Liver (tissue), 10 donors: ENCODE measurements at places on chromosomes 4 and X.

DNA sequence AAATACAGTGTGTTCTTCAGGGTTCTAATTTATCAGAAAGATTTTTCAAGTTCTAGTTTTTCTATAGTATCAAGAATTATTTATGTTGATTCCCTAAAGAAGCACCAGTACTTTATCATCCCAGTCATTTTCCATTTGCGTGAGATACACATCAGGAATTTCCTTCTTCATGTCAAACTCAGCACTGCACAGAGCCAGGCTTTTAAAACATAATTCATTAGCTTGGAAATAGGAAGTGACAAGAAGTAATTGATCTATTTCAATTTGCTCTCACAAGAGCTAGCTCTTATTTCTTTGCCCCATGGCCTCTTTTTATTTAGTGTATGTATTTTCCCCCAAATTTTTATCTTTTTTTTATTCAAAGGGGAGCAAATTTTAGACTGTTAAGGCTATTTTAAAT, 13.0 kb upstream of the SLC10A4 start:
- DNase-seq: no peak

- DNase-seq: no peak
Observed at GRCh38 chr4:153838564-153838963, 49.7 kb upstream of the SFRP2 start.

GRCh38 chr4:166798126-166798525, 436.2 kb downstream of the SPOCK3 start:
- DNase-seq: no peak

DNA sequence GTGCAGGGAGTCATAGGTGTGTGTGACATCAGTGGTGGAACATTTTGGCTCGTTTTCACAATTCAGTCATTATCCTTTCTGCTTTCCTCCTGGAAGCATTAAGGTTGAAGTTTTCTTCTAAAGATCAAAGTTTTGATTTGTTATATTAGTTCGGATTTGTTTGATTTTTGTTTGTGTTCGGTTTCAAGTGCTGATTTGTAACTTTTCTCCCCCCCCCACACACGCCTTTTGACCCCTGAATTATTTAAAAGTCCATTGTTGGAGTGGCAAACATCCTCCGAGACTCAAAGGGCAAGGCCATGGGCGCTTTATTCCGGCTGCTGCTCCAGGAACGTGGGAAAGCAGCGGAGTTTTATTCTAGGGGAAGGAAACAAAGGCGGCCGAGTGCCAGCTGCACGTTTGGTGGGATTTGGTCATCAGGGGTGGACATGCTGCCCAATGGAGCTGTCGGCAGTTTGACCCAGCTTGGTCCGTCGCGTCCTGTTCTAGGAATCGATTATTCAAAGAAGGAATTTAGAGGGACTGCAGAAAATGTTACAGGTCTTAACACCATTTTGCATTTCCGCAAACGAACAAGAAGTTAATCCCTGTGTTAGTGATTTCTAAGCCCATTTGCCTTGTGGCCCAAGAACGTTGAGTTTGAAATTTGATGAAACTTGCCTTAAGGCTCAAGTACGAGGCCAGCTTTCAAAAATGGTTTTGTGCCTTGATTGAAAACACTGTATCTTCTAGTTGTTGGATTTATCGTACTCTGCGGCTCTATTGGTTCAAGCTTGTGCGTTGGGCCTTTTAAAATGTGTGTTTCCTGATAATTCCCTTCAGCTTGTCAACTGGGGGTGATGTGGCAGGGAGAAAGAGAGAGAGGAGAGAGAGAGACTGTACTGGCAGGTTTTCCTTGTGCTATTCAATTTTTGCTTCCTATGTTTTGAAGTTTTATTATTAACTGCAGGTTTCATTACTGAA, 565 bp upstream of the ZNF41 start:
- no peak for DNase-seq

GRCh38 chr4:129994715-129995114, 898.8 kb downstream of the C4orf33 start:
- DNase-seq: no peak

- no peak for DNase-seq
Observed at GRCh38 chr4:57042711-57043169, 64.0 kb downstream of the POLR2B start.

- DNase-seq: no peak
Observed at GRCh38 chrX:112512509-112512908, 167.2 kb downstream of the LHFPL1 start.

DNA sequence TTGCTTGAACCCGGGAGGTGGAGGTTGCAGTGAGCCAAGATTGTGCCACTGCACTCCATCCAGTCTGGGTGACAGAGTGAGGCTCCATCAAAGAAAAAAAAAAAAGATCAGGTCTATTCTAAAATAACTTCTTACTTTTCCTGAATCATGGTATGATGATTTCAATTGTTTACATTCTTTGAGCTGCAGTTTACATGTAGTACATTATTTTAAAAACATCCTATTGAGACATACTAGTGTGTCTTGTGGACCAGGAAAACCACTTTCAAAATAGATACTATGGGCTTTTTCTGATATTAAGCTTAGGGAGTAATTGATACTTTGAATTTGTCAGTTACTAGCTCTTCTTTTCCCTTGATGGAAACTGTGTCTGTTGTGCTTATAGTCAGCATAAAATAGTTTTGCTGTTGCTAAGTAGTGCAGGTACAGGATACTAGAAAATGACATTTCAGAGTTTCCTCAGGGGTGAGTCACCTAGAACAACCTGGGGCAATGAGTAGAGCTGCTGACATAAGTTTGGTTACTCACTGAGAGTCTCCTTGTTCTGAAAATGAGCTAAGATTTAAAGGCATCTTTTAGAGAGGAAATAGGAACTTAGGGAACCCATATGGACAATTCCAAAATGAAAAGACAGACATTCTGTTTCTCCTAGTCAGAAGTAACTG, 53.2 kb upstream of the C4orf54 start:
- DNase-seq: no peak

GRCh38 chrX:128927363-128927762, 595.9 kb downstream of the SMARCA1 start:
- DNase-seq: no peak

DNA sequence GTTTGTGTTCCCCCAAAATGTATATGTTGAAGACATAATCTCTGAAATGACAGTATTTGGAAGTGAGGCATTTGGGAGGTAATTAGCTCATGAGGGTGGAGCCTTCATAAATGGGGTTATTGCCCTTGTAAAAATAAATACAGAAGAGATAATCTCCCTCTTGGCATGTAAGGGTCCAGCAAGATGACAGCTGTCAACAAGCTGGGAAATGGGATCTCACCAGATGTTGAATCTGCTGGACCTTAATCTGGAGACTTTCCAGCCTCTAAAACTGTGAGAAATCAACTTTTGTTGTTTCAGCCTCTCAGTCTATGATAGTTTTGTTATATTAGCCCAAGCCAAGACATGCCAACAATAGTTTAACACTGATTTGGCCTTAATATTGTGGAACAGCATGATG, 438.2 kb upstream of the PCDH7 start:
- DNase-seq: no peak

DNA sequence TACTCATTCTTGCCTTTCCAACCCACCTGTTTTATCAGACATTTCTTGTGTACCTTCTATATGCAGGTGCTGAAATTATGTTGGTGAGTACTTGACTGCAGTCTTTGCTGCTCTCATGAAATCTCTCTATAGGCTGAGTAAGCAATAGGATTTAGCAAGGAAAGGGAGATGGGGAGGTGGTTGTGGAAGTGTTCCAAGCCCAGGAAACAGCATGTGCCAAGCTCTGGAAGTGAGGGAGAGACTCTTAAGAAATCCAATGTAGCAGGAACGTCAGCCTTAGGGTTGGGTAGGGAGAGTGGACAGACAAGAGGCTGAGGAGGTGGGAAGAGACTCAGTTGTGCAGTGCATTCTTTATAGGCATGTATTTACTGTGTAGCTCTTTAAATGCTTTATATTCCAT, 5.6 kb downstream of the SEPTIN11 start:
- no peak for DNase-seq

DNA sequence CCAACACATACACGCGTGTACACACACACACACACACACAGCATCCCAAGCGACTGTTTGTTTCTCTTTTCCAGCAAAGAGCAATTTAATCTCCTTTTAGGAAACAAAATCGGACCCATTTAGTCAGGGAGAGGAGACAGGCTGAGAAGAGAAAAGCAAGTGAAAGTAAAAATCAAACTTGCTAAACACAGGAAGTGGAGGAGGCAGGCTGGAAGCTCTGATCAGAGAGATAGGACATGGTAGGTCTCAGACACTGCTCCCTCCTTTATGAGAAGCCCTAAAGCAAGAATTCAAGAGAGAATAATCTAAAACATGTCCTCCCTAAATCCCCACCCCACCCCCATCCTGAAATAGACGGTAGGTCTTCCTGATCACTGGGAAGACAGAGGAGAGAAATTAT, 62.3 kb downstream of the GPC3 start:
- DNase-seq: no peak

DNA sequence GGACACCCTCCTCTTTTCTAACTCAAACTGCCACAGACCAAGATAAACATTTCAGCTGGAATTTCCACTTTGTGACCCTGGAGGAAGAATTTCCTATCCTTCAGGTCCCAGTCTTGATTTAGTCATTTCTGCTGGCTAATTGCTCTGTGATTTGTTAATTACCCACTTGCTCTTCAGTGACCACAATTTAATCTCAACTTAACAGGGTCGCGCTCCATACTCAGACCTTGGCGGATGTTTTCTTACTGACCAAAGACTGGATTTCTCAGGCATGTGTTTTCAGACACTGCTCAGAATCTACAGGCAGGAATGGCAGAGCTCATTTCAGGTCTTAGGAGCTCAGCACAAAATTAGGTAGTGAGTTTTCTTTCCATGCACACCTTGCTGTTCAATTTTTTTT, 188.9 kb downstream of the ASMT start:
- no peak for DNase-seq

GRCh38 chr4:162075726-162076125, 88.1 kb downstream of the FSTL5 start:
- DNase-seq: no peak

GRCh38 chr4:6516762-6517161, 44.3 kb upstream of the PPP2R2C start:
- no peak for DNase-seq

DNA sequence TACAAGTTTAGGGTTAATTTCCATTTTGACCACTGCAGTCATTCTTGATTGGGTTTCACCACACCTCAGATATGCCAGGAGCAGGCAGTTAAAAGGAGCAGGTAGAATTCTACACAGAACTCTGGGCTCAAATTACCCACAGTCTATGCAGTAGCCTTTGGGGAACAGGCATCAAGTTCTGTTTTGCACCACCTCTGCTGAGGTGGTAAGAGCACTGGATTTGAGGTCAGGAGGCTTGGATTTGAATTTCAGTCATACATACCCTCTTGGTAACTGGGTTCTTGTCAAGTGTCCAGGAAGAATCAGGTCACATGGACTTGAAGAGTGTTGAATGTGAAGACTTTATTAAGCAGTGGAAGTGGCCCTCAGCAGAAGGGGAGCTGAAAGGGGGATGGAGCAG, 40.4 kb upstream of the PGK1 start:
- DNase-seq: no peak

DNA sequence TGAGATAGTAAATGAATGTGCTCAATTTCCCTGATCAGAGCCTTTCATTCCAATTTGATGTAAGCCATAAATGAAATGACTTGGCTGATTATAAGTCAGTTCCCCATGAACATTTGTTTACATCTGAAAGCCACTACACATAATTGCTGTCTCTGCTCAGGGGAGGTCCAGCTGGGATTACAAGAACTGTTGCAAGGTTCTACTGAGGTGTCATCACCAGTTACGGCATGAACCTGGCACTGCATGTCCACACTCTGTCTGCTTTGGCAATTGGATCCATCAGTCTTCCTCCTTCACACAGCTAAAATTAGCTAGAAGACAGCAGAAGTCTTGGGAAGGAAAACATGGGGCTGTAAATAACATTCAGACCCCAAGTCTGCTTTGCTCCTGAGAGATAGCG, 12.8 kb upstream of the MBNL3 start:
- DNase-seq: no peak

- DNase-seq: no peak
Observed at GRCh38 chr4:62006108-62006507, 806.0 kb downstream of the ADGRL3 start.

DNA sequence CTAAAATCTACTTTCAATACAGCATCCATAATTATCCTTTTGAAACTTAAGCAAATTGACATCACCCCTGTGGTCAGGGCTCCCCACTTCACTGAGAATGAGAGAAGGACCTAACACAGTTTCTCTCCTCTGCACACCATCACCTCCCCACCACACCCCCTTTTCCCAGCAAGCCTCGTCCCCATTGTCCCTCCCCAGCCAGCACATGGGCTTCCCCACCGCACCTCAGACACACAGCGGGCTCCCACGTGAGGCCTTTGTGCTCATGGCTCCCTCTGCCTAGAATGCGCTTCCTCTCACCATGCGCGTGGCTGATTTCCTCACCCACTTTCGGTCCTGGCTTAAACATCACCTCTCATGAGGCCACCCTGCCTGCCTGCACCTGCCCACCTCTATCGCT, 639.0 kb upstream of the FRG1 start:
- DNase-seq: no peak

GRCh38 chr4:58636381-58636780, 1526.2 kb upstream of the IGFBP7 start:
- DNase-seq: no peak

GRCh38 chrX:136147315-136147901, at the start of gene FHL1:
Gene FHL1 (plus strand): TSS chrX:136147533.
- no peak for DNase-seq

GRCh38 chr4:30181918-30182317, 538.3 kb upstream of the PCDH7 start:
- no peak for DNase-seq
